ENCODE measurements at places on chromosomes 7 and 10.

DNA sequence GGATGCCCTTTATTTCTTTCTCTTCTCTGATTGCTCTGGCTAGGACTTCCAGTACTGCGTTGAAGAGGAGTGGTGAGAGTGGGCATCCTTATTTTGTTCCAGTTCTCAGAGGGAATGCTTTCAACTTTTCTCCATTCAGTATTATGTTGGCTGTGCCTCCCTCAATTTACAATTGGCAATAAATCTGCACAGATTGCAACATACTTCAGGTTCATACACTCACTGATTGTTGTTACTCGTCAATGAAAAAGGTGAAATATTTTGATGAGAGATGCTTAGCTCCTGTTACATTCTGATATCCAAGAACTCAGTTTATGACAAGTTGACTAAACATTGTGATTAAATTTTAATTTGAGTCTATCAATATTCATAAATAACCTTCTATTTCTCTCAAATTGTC, 37.9 kb upstream of the DKK1 start:
- DNase-seq: no peak

GRCh38 chr10:6220418-6221191, 17.9 kb downstream of the PFKFB3 start:
- DNase-seq: no peak

DNA sequence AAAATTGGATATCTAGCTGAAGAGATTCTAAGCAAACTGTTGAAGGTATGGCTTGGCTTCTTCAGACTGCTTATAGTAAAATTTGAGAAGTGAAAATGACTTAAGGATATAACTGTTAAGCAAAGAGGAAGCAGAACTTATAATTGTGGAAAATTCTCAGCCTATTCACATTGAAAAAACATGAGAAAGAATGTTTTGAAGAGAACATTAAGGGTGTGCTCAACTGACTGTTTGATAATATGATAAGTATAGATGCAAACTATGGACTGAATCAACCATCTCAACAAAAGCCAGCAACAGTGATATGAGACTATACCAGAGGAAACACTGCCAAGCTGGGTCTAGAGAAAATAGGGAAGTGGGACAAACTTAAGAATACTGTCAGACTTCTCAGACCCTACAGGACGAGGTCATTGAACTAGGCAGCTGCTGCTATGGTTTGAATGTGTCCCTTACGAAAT, 133.1 kb upstream of the PPP1R3A start:
- DNase-seq: no peak

- DNase-seq: no peak
These were observed 145.2 kb downstream of the DNAJB6 start for GRCh38 chr7:157482025-157482424.

DNA sequence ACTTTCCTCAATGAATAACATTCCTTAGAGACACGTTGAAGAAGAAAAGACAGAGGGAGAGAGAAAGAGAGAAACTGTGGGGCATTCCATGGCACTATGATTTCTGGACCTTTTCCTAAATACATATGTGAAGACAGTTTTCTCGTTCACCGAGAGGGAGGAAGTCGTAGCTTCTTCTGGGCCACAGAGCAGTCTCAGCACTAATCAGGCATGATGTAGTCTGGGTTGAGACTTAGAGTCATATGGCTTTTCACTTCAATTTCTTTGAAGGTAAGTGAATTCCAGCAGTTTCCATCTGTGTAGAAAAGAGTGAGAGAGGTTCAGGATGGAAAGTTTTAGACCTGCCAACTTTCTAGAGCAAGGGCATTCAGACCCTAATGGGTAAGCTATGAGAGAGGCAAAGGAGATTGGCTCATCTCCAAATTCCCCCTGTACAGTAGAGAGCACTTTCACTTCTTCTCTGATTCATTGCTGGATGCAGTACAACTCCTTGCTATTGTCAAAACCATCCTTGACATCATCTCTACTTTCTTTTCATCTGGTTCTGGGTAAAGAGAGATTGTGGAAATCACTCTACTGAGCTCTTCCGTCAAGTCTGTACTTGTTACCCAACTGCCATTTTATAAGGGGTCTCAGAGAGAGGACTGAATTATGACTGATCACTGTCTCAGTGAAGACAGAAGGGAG, 31.5 kb upstream of the OR9A4 start:
- DNase-seq: no peak

- DNase-seq: no peak
These were observed 63.6 kb upstream of the IGFBP3 start for GRCh38 chr7:45984386-45985295.

- DNase-seq: no peak
These were observed 47.0 kb downstream of the TBATA start for GRCh38 chr10:70738006-70738760.

DNA sequence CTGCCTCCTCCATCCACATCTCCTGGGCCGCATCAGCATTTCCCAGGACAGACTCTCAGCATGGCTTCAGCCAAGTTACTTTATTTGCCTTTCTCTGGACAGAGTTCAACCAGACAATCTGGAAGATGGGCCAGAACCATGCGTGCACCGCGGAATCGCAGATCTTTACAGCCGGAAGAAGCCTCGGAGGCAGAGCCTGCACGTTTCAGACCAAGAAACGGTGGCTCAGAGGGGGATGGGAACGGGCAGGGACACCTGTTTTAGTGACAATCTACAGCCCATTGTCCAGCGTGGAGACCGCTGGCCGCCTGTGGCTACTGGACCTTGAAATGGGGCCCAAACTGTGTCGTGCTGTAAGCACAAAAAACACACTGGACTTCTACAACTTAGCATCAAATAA, 3.5 kb downstream of the VIPR2 start:
- DNase-seq: no peak

Data from stimulated activated CD4-positive, alpha-beta T cell treated with anti-CD3 and anti-CD28 coated beads, TNF-alpha, amount 100 ng/mL, for 24 hours (primary cell).